Stimulated activated CD8-positive, alpha-beta memory T cell treated with anti-CD3 and anti-CD28 coated beads, Interleukin-4, amount 100 ng/mL, for 4 hours (primary cell): ENCODE measurements at places on chromosomes 11 and 22.

DNA sequence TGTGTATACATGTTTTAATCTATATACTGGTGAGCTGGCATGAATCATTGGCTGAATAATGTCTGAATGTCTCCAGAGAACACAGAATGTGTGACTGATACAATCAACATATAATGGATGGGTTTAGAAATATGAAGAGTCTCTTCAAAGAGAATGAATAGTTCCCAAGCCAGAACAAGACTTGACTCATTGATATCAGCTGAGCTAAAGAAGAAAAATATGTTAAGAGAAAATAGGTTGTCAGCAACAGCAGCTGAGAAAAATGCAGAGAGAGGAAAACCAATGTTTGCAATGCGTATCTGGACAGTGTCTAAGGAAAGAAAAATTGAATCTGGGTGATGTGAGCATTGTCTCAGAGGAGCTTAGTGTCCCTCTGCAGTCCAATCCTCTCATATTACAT lies 1281.8 kb upstream of the TENM4 start:
- no peak for DNase-seq

DNA sequence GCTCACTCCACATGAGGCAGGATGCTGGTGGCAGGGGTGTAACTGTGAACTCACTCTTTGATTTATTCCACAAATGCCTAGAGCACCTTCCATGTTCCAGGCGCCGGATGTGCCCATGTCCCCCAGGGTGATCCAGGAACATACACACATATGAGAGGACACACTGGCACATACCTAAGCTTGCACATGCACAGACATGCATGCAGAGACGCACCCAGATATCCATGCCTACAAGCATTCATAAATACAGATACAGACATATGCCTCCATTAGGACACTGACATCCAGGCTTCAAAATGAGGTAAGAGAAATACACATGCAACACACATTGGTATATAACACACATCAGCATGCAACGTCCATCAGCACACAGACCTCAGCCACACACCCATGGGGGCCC lies 4.5 kb downstream of the OSM start:
- no peak for DNase-seq

DNA sequence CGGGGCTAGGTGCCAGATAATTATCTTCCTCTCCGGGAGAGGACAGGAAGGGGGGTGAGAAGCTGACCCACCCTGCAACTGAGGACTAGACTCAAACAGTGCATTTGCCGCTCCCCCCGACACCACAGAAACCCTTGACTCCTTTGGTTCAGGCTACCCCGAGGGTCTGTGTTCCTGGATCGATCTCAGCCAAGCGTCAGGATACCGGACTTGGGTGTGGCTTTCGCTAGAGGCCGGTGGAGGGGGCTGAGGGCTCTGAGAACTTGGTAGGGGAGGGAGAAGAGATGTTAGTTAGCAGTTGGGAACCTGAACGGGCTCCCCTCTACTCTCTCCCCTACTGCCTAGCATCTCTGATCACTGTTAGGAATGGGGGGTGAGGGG lies 840 bp downstream of the SEZ6L start:
- DNase-seq = no peak

DNA sequence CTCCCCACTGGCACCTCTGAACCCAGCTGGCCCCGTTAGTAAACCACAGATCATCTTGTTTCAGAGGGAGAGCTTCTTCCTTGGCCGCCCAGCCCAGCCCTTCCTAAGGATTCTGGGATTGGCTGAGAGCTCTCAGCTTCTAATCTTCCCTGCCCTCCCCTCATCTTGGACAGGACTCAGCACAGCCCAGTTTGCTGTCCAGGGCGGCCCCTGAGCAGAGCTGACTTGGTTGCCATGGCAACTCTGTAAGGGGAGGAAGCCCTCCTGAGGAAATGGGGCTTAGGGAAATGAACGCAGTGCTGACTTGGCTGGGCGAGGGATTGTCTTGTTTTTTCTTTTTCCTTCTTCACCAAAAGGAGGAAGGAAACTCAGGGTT lies 4.6 kb downstream of the APOL4 start:
- DNase-seq = no peak

GRCh38 chr11:2846470-2846869 lies 39.1 kb downstream of the CDKN1C start:
- DNase-seq = no peak

- DNase-seq = no peak
These were observed 36.0 kb upstream of the COMT start for GRCh38 chr22:19905347-19906276.

GRCh38 chr22:40345271-40345670 lies 1.0 kb upstream of the ADSL start:
- DNase-seq = no peak

DNA sequence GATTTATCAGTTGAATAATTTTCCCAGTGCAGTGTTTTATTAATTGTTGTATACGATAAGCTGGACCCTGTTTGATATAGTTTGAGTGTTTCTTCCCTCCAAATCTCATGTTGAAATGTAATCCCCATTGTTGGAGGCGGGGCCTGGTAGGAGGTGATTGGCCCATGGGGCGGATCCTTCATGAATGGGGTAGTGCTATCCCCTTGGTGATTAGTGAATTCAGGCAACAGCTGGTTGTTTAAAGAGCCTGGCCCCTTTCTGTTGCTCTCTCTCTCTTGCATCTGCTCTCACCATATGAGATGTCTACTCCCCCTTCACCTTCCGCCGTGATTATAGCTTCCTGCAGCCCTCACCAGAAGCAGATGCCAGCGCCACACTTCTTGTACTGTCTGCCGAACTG lies 1.5 kb downstream of the OR5A1 start:
- no peak for DNase-seq
